Myocyte (in vitro differentiated cells): ENCODE measurements at places on chromosomes 2 and 18. TPM values are rescaled to one million over a fixed set of nuclear protein-coding genes. Genes with fewer than 3 reads are reported as not detected.

DNA sequence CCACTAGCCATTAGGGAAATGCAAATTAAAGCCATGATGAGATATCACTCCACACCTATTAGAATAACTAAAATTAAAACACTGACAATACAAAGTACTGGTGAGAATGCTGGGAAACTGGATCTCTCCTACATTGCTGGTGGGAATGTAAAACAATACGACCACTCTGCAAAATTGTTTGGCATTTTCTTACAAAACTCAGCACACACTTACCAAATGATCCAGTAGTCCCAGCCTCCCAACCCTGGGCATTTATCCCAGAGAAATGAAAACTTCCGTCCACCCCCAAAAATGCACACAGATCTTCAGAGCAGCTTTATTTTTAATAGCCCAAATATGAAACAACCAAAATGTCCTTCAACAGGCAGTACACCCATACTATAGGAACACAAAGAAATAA lies 8.9 kb upstream of the TMSB10 start:
- DNase-seq = no peak

VWA3B gene
- not detected in 2 replicates for total RNA-seq

MEP1B gene
- total RNA-seq = 0.08 TPM in 1 of 2 replicates, not detected in the other

- no peak for DNase-seq
These were observed 387.6 kb upstream of the SPRED2 start for GRCh38 chr2:65819963-65820362.

HRH4 gene
- 0.13 and 0.21 TPM in 2 replicates for total RNA-seq

DNA sequence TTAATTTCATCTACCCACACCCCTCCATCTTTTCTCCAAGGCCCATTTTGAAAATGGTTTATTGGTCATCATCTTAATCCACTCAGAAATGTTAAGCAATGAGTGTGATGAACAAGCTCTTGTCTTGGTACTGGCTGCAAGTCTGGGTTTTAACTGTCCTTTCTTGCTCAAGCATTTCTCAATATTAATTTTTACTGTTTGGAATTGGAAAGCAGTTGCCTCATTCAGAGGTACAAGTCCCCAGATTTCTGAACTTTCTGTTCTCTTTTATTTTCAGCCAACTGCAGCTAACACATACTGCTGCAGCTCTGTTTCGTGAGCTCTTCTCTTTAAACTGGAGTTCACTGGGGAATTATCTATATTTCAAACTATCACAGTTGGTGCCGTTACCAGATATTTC lies 99.4 kb upstream of the TEX51 start:
- no peak for DNase-seq

- peak; percentile 55 for DNase-seq
These were observed 101.5 kb downstream of the VAPA start for GRCh38 chr18:10015288-10015701.

GRCh38 chr2:52000151-52000855 lies 968.4 kb upstream of the NRXN1 start:
- no peak for DNase-seq

DNA sequence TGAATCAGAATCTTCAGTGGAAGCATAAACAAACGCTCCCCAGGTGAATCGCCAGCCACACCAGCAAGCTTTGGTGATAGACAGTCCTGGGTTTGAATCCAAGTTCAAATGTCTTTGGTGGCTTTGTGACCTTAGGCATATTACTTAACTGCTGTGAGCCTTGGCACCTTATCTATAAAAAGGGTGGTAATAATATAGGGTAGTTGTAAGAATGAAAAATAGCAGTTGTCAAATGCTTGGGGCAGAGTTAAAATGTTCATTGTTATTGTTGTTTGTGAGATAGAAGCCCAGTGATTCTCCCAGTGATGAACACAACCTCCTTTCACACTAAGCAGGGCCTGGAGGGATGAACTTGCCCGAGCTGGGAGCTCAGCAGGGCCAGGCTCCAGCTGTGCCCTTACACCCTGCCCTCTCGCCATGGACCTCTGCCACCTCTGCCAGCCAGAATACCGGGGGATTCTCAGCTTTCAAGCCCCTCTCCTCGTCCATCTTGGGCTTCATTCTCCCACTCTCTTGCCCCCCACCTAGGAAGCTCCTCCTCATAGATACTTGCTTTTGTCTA lies 6.1 kb upstream of the TMBIM1 start:
- DNase-seq = no peak

CDK15 gene
- 5.9 and 6.7 TPM in 2 replicates for total RNA-seq

ACMSD gene
- total RNA-seq = not detected in 2 replicates

CTAGE1 gene
- 0.05 TPM in 1 of 2 replicates, not detected in the other for total RNA-seq

- peak; percentile 82 for DNase-seq
These were observed 4.1 kb upstream of the LOXHD1 start for GRCh38 chr18:46660957-46661749.

DNA sequence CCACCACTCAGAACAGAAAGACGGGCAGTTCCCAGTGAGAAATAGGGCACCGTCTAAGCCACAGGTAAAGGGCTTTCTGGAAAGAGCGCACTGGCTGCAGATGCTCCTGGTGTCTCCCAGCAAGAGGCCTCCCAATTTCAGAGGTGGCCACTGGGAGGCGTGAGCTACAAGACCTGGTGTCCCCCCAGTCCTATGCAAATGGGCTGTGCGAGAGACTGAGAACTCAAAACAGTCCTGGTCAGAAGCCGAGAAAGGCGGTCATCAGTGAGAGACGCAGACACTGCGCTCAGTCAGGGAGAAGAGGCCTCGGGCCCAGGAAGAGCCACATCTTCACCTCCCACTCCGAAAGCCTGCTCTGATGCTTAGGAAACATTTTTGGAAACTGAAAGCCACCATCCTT lies 179.5 kb downstream of the EIPR1 start:
- no peak for DNase-seq
